Naive thymus-derived CD4-positive, alpha-beta T cell (primary cell): ENCODE measurements at places on chromosomes 1 and 21. TPM values are rescaled to one million over a fixed set of nuclear protein-coding genes. Genes with fewer than 3 reads are reported as not detected.

RGS13 gene
- polyA plus RNA-seq, result not detected

IARS2 gene
- 85.1 TPM for polyA plus RNA-seq

USP16 gene
- polyA plus RNA-seq, result 17.9 TPM

FBLIM1 gene
- not detected for polyA plus RNA-seq

TMEM81 gene
- polyA plus RNA-seq, result 0.79 TPM

CHIT1 gene
- polyA plus RNA-seq, result not detected

C1orf210 gene
- polyA plus RNA-seq, result not detected

IGSF21 gene
- polyA plus RNA-seq, result not detected

LCE6A gene
- not detected for polyA plus RNA-seq

ECM1 gene
- not detected for polyA plus RNA-seq

CYP4A11 gene
- not detected for polyA plus RNA-seq

TBX15 gene
- not detected for polyA plus RNA-seq

EPHB2 gene
- polyA plus RNA-seq, result not detected

SPATC1L gene
- 7.7 TPM for polyA plus RNA-seq

ATP1A4 gene
- polyA plus RNA-seq, result not detected

KLHDC7A gene
- not detected for polyA plus RNA-seq

CENPL gene
- 5.1 TPM for polyA plus RNA-seq

PTPN22 gene
- polyA plus RNA-seq, result 29.7 TPM

NPPB gene
- polyA plus RNA-seq, result not detected

SPATA45 gene
- not detected for polyA plus RNA-seq

RASSF5 gene
- polyA plus RNA-seq, result 299 TPM

LCE3E gene
- not detected for polyA plus RNA-seq

BARHL2 gene
- polyA plus RNA-seq, result not detected
